Mammary epithelial cell (primary cell): ENCODE measurements at places on chromosomes 6 and 20. TPM values are rescaled to one million over a fixed set of nuclear protein-coding genes. Genes with fewer than 3 reads are reported as not detected.
A peak's percentile ranks its signal among the peaks of the same experiment; 100 is the strongest.

DNA sequence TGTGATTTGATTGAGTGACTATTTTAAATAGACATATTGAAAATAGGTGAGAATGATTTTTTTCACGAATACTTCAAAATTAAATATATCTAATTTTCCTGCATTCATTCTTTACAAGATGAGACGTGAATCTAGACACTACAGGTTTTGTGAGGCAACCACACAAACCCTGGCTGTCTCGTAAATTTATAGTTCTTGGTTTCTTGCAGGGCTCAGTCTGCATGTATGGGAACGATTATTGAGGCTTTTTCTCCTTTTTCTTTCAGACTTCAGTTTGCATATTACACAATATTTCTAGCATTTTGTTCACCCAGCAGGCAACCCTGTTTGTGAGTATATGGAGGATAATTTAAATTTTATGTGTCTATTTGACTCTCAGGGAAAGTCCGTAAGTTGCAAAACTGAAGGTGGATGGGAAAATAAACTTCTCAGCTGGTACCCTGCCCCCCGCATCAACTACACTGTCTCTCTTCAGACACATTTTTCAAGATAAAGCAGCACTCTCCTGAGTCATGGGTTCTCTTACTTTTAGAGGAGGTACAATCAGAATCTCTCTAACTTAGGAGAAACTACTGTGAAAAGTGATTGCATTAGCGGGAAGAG lies 1349.3 kb downstream of the GRIK2 start:
- no peak for DNase-seq

GRCh38 chr6:159963111-159963510 lies 5.8 kb upstream of the IGF2R start:
- DNase-seq: no peak

GRCh38 chr6:129195643-129196042 lies 312.7 kb downstream of the LAMA2 start:
- no peak for DNase-seq

DNA sequence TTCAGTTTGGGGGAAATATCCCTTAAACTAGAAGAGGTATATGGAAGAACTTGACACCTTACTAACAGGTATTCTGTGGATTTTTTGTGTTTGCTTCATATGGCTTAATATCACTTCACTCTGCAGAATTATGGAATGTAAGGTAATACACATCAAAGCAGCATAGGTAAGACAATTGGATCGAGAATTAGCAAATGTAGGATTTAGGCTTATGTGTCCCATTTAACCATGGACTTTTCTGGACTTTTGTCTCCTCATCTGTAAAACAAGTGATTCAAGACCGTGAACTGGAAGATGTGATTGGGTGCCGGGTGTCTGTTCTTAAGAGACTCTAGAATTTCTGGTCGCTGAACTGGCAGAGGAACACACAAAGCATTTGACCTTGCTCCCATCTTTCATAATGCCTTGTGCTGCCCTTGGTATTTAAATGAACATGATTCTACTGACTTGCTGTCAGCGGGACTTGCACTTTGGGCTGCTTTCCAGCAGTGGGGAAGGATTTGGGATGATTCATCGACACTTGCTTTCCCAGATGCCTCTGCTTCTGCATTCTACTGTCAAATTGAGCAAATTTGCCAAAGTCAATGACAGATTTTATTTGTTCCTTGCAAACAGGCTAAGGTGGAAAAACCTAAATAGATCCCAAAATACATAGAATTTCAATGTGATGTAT lies 199.8 kb downstream of the PLCB1 start:
- no peak for DNase-seq

DNA sequence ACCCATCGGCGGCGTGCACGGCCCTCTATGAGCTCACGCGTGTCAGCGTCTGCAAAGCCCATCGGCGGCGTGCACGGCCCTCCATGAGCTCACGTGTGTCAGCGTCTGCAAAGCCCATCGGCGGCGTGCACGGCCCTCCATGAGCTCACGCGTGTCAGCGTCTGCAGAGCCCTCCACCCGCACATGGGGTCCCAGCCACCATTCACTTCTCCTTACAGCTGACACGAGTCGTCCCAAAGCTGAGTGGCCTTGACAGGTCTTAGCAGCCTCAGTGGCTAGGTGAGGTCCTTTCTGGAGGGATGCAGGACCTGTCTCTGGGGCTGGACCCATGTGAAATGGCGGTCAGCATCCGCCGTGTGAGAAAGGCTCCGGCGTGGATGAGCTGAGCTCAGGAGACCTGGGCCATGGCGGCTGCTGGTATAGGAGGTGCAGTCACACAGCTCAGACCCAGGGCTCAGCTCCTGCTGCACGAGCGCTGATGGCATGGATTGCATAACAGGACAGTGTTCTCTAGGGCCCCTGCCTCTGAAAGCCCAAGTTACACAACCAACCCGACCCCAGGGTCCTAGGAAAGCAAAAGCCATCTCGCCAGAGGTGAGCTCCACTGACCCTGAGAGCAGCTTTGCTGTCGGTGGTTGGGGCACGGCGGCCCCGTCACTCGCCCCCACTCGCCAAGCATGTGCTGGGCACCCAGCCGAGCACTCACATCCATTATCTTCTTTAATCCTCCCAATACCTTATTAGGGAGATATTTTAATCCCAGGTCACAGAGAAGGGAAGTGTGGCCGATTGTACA lies 38.9 kb downstream of the DLL1 start:
- DNase-seq: no peak

- peak; percentile 44 for DNase-seq
Measured at GRCh38 chr6:94144807-94145206, 725.4 kb upstream of the EPHA7 start.

DNA sequence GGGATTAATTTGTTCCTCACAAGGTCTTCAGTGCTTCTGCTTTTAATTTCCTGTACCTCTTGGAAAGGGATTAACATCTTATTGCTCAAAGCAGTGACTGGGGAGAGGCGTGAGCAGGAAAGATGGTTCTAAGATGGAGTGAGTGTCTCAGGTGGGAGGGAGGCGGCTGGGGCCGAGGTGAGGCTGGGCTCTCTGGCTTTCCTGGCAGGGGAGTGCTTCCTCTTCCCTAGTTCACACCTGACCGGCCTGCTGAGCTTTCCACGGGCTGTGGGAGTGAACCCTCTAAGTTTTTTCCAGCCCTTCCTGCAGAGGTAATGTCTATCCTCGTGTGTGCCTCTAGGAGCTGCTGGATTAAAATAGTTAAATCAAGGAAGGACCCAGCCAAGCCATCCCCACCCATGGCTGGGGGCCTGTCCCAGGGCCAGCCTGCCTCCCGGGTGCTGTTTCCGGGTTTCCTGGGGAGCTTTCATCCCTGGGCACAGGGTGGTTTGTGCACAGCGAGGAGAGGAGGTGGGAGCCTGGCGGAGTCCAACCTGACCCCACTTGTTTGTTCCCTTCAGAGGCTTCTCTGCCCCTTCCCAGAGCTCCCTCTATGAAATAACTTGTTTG lies 179.1 kb downstream of the TFAP2C start:
- DNase-seq: no peak

GRCh38 chr6:130326496-130326895 lies 39.3 kb upstream of the TMEM200A start:
- no peak for DNase-seq

DNA sequence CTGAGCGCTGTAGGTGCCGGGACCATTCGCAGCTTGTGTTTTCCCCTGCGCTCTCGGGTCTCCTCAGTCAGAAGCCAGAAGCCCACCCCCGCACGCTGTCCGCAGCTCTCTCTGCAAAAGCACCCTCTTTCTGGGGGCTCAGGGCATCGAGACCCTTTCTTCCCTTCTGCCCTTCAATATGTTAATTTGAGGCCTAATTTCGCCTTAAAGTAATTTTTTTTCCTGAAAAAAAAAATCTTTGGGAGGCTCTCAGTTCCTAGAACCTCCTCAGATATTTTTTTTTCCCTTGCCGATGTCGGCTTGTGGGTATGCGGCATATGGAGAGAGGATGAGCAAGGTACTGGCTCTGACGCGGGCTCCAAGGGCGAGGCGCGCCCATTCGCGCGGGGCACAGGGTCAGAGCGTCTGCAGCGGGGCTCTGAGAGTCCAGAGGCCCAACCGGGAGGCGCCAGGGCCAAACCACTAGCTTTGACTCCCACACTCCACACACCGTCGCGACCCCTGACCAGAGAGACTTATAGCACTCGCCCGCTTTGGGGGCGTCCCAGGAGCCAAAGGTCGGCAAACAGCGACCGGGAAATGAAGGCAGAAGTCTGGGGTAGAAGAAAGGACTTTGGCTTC lies 893 bp downstream of the PRDM13 start:
- DNase-seq: no peak

- peak; percentile 72 for DNase-seq
Measured at GRCh38 chr20:18524646-18525045, 16.9 kb downstream of the SEC23B start.

DNA sequence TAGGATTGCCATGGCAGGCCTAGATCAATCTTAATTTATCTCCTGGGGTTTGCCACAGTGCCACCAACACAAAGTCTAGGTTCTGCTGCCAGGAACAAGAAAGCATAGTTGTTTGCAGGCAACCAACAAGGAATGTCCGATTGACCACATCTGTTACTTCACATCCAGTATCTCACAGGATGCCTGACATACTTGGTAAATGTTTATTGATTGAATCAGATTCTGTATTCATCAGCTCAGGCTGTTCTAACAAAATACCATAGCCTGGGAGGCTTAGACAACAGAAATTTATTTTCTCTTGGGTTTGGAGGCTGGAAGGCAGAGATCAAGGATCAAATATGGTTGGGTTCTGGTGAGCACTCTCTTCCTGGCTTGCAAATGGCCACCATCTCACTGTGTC lies 26.3 kb upstream of the MC3R start:
- peak; percentile 68 for DNase-seq

SDC4 gene
- polyA plus RNA-seq: 135 TPM

WFDC12 gene
- 0.10 TPM for polyA plus RNA-seq

CCR6 gene
- not detected for polyA plus RNA-seq

C6orf52 gene
- 0.60 TPM for polyA plus RNA-seq

RAET1E gene
- polyA plus RNA-seq: 18.5 TPM

TMEM200A gene
- 11.6 TPM for polyA plus RNA-seq
